HFFc6 (cell line): ENCODE measurements at places on chromosomes 1 and 21. TPM values are rescaled to one million over a fixed set of nuclear protein-coding genes. Genes with fewer than 3 reads are reported as not detected.

The DMBX1 gene
- total RNA-seq, result not detected in 3 replicates

GRCh38 chr1:66633159-66633558, 99.2 kb downstream of the SGIP1 start:
- no peak overlapping the region for H3K27ac ChIP-seq
- H3K36me3 ChIP-seq, result peaks cover 29% of the 10 kb centered on the region
- H3K4me1 ChIP-seq, result peaks cover 11% of the 10 kb centered on the region; the same call in 1 of the 2 replicates
- H3K27me3 ChIP-seq, result peaks cover 4% of the 10 kb centered on the region
- no peak overlapping the region for H3K4me3 ChIP-seq

The VWA5B1 gene
- total RNA-seq, result not detected in 3 replicates

- no peak for DNase-seq
- H3K27ac ChIP-seq, result no peak overlapping the region
- H3K4me1 ChIP-seq, result peaks cover 37% of the 10 kb centered on the region
- no peaks in the 10 kb centered on the region for H3K36me3 ChIP-seq
- no peak overlapping the region for H3K4me3 ChIP-seq
- H3K27me3 ChIP-seq, result no peaks in the 10 kb centered on the region; the same call in 1 of the 2 replicates
These were observed 3.1 kb upstream of the VAMP4 start for GRCh38 chr1:171744986-171745385.

The LAMB3 gene
- 8.2 to 12.0 TPM (median 10.4 TPM) in 3 replicates for total RNA-seq

DNA sequence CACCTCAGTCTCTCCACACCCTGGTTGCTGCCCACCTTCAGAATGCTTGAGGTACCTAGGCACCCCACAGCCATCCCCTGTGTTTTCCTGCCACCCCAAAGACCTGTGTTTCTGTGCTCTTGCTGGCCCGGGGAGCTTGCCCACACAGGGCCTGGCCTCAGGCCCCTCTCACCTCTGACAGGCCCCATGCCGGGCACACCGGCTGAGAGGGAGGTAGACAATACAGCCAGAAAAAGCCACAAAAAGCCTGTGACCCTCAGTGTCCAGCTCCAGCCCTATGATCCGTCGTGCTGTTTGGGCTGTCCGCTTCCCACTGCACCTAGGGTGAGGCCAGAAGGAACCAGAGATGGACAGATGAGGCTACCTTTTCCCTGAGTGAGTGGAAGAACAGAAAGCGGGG, 11.4 kb downstream of the SEMA6C start:
- no peak for DNase-seq
- peaks cover 14% of the 10 kb centered on the region for H3K4me1 ChIP-seq
- H3K27me3 ChIP-seq, result peaks cover 9% of the 10 kb centered on the region; the same call in 1 of the 2 replicates
- H3K4me3 ChIP-seq, result no peak overlapping the region
- H3K27ac ChIP-seq, result no peak overlapping the region
- no peaks in the 10 kb centered on the region for H3K36me3 ChIP-seq

The LIN28A gene
- not detected in 3 replicates for total RNA-seq

GRCh38 chr21:37072274-37072987, 440 bp downstream of the PIGP start:
- no peak for DNase-seq
- H3K36me3 ChIP-seq, result peaks cover 5% of the 10 kb centered on the region; the same call in 1 of the 2 replicates
- peak overlapping the region; percentile 97 for H3K27ac ChIP-seq
- peaks cover 4% of the 10 kb centered on the region; the same call in 1 of the 2 replicates for H3K27me3 ChIP-seq

- peaks cover 24% of the 10 kb centered on the region for H3K36me3 ChIP-seq
- peak within 1 kb of the TSS; percentile 79 for H3K4me3 ChIP-seq
- peak; percentile 75 for DNase-seq
- peaks cover 4% of the 10 kb centered on the region; the same call in 1 of the 2 replicates for H3K27me3 ChIP-seq
- peaks cover 31% of the 10 kb centered on the region for H3K4me1 ChIP-seq
- H3K27ac ChIP-seq, result peak within 1 kb of the TSS; percentile 88
These were observed at the start of gene DNALI1 for GRCh38 chr1:37556712-37557196. TSS of gene DNALI1 (plus strand) at chr1:37556940. CDS start at chr1:37556995, 55 bp downstream.

The GUCA2B gene
- not detected in 3 replicates for total RNA-seq

GRCh38 chr1:10768552-10768951, 27.9 kb downstream of the CASZ1 start:
- H3K27me3 ChIP-seq, result peaks cover 54% of the 10 kb centered on the region
- H3K27ac ChIP-seq, result no peak overlapping the region
- no peak for DNase-seq
- H3K4me1 ChIP-seq, result no peaks in the 10 kb centered on the region
- no peaks in the 10 kb centered on the region for H3K36me3 ChIP-seq
- H3K4me3 ChIP-seq, result no peak overlapping the region

DNA sequence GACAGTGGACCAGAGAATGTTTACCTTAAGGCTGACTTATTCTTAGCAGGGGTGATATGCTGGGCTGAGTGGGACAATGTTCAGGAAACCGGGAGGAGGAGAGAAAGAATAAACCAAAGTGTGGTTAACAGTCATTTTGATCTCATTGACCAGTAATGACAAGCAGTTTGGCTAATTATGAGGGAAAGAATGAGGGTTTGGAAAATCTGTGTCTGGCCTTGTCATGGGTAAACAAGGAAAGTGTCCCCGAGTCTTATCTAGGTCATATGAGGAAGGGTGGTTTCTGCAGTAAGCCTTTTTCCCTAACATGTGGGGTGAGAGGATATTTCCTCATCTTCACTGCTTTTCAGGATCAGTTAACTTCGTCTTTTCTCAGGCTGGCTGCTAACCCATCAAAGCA, 155.0 kb downstream of the TPR start:
- H3K27me3 ChIP-seq, result peaks cover 4% of the 10 kb centered on the region
- no peak for DNase-seq
- H3K36me3 ChIP-seq, result no peaks in the 10 kb centered on the region
- H3K27ac ChIP-seq, result no peak overlapping the region
- H3K4me3 ChIP-seq, result no peak overlapping the region

DNA sequence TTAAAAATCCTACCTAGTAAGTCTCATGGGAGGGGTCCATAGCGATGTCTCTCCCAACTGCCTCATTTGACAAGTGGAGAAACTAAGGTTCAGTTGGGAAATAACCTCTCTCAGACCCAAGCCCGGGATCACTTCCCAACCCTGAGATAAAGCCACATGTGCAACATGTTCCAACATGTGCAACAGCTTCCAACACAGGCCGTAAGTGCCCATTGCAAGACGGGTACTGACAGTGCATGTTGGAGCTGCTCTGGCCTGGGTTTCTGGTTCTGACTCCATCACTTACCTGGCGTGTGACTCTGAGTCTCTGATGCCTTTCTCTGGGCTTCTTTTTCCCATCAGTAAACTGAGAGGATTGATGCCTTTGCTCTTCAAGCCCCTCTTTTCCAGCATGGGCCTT, 38.0 kb upstream of the FOXO6 start:
- DNase-seq, result no peak
- H3K27ac ChIP-seq, result no peak overlapping the region
- peaks cover 30% of the 10 kb centered on the region for H3K4me1 ChIP-seq
- no peak overlapping the region for H3K4me3 ChIP-seq
- H3K36me3 ChIP-seq, result no peaks in the 10 kb centered on the region
- peaks cover 18% of the 10 kb centered on the region for H3K27me3 ChIP-seq

DNA sequence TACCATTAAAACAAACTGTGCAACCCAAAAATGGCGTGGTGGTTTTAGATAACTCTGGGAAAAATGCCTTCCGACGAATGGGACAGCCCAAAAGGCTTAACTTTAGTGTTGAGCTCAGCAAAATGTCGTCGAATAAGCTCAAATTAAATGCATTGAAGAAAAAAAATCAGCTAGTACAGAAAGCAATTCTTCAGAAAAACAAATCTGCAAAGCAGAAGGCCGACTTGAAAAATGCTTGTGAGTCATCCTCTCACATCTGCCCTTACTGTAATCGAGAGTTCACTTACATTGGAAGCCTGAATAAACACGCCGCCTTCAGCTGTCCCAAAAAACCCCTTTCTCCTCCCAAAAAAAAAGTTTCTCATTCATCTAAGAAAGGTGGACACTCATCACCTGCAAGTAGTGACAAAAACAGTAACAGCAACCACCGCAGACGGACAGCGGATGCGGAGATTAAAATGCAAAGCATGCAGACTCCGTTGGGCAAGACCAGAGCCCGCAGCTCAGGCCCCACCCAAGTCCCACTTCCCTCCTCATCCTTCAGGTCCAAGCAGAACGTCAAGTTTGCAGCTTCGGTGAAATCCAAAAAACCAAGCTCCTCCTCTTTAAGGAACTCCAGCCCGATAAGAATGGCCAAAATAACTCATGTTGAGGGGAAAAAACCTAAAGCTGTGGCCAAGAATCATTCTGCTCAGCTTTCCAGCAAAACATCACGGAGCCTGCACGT, 82.1 kb downstream of the PRDM2 start:
- peak; percentile 67 for DNase-seq
- H3K27me3 ChIP-seq, result peaks cover 3% of the 10 kb centered on the region; the same call in 1 of the 2 replicates
- H3K4me3 ChIP-seq, result peak overlapping the region; percentile 85

DNA sequence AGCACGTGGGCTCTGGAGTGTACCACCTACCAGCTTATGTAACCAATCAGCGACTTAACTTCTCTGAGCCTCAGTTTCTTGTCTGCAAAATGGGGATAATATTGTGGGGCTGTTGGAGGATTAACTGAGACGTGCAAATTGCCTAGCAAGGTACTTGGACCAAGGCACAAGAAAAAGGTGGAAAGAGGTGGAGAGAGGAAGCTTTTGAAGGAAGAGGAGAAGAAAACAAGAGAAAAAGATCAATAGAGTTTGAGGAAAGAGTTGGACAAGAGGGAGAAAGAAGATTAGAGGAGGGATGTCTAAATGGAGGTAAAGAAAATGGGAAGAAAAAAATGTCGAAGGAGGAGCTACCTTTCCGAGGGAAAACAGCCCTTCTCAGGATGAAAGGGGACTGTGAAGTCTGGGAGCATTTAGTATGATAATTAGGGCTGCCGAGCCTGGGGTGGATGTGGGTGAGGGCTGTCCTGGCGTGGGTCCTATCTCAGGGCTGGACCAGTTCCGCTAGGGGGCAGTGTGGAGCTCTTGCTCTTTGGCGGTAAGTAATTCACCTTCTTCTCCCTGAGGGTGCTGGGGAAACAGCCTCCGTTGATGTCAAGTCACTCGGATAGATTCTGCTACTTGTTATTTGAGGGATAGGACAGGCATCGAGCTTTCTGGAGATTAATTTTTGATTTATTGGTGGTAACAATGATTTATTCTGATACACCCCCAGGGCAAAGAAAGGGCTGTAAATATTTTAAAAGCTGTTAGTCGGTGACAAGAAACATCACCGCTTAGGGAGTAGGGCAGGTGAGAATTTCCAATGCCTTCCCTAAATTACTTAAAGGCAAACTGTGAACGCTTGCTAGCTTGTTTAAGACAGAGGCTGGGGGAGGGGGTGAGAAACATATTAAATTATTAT, 79.0 kb upstream of the NFASC start:
- DNase-seq, result peak; percentile 32
- no peak overlapping the region for H3K27ac ChIP-seq
- H3K36me3 ChIP-seq, result no peaks in the 10 kb centered on the region
- H3K4me1 ChIP-seq, result no peaks in the 10 kb centered on the region

DNA sequence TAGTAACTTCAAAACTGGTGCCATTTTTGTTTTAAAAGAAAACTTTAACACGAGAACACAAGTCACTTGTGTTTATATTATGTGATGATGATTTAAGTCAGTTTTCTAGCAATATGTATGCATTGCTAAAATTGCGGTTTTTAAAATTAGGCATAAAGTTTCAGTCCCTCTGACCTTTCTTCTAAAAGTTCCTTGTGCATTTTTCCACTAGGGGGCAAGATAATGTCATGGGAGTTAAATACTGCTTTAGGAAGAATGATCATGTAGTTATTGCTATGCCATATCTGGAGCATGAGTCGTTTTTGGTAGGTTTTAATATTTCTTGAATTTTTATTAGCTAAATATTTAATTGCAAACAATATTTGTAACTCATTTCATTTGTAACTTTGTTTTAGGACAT, 10.7 kb downstream of the CDC7 start:
- H3K27ac ChIP-seq, result no peak overlapping the region
- peak; percentile 52 for DNase-seq
- H3K36me3 ChIP-seq, result peaks cover 6% of the 10 kb centered on the region
- no peaks in the 10 kb centered on the region for H3K27me3 ChIP-seq
- peaks cover 19% of the 10 kb centered on the region for H3K4me1 ChIP-seq

The SDC3 gene
- 55.8 and 56.9 TPM in 2 replicates for total RNA-seq

The AVPR1B gene
- not detected in 2 replicates for total RNA-seq

GRCh38 chr1:198228925-198229324, 72.1 kb downstream of the NEK7 start:
- H3K27me3 ChIP-seq, result no peaks in the 10 kb centered on the region; the same call in 1 of the 2 replicates
- DNase-seq, result no peak
- H3K27ac ChIP-seq, result 0 out of 2 replicates have a peak overlapping the region, but pooled peaks have one; percentile 36
- H3K36me3 ChIP-seq, result peaks cover 41% of the 10 kb centered on the region
- peak overlapping the region; percentile 39; the same call in 1 of the 2 replicates for H3K4me3 ChIP-seq
- H3K4me1 ChIP-seq, result peaks cover 44% of the 10 kb centered on the region

The ZYG11B gene
- total RNA-seq, result 23.5 and 27.0 TPM in 2 replicates

DNA sequence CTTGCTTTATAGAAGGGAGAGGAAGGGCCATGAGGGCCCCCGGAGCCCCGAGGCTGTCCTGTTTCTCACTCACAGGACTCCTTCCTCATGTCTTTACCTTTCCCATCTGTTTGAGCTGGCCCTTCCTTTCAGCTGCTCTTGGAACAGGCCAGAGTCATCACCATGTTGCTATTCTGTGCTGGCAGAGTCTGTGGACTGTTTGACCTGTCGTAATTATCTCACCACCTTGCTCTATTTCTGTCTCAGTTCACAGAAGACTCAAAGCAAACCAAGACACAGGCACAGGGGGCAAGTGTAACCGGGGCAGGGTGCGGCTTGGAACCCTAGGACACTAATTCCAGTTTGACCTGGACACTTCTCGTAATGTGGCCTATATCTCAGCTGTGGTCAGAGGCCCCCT, 104.3 kb upstream of the CD34 start:
- H3K36me3 ChIP-seq, result no peaks in the 10 kb centered on the region
- no peak overlapping the region for H3K4me3 ChIP-seq
- H3K27ac ChIP-seq, result no peak overlapping the region
- peaks cover 3% of the 10 kb centered on the region; the same call in 1 of the 2 replicates for H3K27me3 ChIP-seq
- H3K4me1 ChIP-seq, result peaks cover 6% of the 10 kb centered on the region; the same call in 1 of the 2 replicates

DNA sequence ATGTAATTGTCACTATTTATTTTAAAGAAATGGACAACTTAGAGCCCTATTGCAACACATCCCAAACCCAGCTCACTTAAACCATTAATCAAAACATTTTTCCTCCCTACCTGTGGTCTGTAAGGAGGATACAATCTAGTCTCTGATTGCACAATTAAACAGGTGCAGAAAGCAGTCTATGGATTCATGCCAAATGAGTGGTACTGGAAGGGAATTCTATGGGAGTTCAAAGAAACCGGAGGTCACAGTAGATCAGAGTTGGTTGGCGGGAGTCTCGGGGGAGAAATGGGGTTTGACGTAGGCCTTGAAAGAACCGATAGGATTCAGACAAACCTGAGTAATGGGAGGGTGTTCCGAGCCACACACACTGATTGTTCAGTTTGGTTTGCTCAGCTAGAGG, 314.9 kb downstream of the KIF26B start:
- no peak overlapping the region for H3K4me3 ChIP-seq
- peaks cover 13% of the 10 kb centered on the region for H3K4me1 ChIP-seq
- no peaks in the 10 kb centered on the region for H3K27me3 ChIP-seq
- no peak for DNase-seq
- H3K27ac ChIP-seq, result no peak overlapping the region

The RORC gene
- not detected in 3 replicates for total RNA-seq
